HL-60 (cell line): ENCODE measurements at places on chromosomes 4 and X.
A peak's percentile ranks its signal among the peaks of the same experiment; 100 is the strongest.

DNA sequence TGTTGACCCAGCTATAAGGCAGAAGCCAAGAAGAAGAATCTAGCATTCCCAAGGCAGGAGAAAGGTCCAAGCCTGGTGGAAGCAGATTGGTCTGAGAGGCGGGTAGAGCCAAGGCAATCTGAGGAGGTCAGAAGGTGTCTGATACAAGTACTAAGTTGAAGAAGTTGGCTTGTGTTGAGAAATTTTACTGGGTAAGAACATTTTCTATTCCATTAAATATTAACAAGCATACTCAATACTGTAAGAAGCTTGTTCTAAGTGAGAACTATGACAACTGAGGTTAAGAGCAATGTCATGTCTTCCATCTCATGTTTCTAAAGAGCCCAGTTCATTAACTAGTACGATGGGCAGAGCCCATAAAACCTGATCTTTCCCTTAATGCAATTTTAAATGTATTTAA lies 75.0 kb downstream of the FAM13A start:
- DNase-seq: no peak

- DNase-seq: no peak
Observed at GRCh38 chrX:95860127-95860526, 824.5 kb upstream of the DIAPH2 start.

GRCh38 chrX:134908356-134908755 lies 82.4 kb upstream of the SMIM10 start:
- peak; percentile 1 for DNase-seq

DNA sequence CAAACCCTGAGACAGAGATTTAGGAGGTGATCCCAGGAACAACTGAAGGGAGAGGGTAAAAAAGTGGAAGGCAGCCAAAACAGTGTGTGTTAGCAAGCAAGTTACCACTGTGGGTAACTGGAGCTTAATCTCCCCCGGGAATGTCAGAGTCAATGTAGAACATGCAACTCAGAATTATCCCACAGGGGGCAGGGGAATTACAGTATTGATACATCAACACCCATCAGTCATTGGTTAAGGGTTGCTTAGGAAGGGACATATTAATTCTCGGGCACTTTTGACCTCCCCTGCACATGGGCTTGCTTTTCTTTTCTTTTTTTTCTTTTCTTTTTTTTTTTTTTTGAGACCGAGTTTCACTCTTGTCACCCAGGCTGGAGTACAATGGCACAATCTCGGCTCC lies 29.3 kb downstream of the CXorf58 start:
- no peak for DNase-seq

GRCh38 chrX:84488426-84488825 lies 13.8 kb downstream of the HDX start:
- no peak for DNase-seq

DNA sequence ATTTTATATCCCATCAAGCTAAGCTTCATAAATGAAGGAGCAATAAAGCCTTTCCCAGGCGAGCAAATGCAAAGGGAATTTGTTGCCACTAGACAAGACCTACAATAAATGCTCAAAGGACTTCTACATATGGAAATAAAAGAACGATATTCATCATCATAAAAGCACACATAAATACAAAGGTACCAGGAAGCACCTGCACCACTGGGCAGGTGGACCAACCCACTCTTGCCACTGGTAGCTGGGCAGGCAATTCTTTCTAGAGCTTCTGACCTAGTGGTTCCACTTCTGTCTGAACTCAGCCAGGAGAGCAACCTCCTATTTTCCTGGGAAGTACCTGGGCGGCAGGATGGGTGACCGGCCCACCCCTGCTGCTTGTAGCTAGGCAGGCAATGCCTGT lies 237.2 kb upstream of the ITM2A start:
- DNase-seq: no peak

DNA sequence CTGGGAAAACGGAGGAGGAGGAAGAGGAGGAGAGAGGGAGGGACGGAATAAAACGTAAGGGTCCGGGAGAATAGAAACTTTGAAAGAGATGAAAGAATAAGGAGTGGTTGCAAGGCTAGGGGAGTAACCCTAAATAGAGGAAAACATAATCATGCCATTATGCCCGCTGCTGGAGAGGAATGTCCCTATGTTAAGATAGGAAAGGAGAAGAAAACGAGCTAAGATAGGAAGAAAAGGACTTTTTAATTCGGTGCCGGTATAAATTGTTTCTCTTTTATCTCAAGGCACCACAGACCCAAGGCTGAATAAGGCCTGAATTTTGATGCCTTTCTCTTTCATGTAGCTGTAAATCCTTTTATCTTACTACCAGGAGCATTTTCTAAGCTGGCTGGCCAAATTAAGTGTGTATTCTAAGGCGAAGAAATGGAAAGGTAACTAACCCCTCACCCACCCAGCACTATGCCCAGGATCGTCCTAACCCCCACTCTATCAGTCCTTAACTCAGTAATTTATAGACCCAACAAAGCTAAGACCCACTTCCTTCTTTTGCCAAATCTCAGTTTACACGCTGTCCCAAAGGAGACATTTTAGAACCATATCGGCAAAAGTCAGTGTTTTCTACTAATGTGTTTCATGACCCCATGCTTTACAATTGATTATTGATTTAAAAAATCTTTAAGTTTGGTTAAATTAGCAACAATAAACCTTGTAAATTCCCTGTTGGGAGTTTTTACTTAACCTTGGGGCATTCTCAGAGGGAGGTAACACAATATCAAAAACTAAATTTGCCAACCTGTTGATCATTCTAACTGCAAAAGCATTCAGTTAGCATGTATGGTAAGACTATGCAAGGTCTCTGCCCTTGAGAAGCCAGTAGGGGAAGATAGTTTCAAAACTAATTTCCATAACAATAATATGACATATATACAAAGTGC lies 1.1 kb upstream of the CUL4B start:
- DNase-seq: no peak

GRCh38 chrX:13934731-13935130 lies 95.0 kb downstream of the GEMIN8 start:
- DNase-seq: no peak

DNA sequence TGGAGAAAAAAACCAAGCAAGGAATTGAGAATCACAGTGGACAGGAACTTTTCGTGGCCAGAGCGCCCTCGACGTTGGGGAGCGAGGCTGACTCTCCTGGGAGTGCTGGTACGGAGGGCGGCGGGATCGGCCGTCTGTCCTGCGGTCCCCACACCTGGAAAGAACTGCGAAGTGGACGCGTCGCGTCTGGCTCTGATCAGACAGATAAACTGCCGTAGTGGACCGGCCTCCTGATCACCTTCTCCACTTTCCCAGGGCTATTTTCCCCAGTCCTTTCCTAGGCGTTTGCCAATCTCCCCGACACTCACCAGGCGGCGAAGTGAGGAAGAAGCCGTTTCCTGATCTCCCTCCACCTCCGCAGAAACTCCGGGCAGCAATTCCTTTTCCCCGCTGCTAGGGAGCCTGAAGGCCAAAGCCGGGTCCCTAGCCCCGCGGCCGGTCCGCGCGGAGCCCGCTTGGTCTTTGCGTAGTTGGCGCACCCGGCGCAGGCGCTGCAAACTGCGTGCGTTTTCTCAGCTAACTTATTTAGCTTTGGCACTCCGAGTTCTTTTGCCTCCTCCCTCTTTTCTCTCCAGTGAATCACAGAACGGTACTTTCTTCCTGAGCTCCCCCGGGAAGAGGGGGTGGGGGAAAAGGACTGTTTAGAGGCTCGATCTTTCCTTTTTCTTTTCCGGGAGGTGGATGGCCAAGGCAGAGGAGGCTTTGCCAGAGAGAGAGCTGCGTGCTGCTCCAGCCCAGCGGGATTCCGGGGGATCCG lies at the start of gene ARSJ:
Gene ARSJ (minus strand): TSS at position 500 of the 757 bp plus-strand sequence. CDS start 813 bp downstream, outside the sequence.
- no peak for DNase-seq
